Activated CD4-positive, alpha-beta T cell treated with anti-CD3 and anti-CD28 coated beads, Interleukin-2, Interleukin-4, amounts not matched to agents 100 ng/mL and 50 ng/mL, durations not matched to agents 16 hours and 8 hours (primary cell): ENCODE measurements at places on chromosomes 5 and 9.

DNA sequence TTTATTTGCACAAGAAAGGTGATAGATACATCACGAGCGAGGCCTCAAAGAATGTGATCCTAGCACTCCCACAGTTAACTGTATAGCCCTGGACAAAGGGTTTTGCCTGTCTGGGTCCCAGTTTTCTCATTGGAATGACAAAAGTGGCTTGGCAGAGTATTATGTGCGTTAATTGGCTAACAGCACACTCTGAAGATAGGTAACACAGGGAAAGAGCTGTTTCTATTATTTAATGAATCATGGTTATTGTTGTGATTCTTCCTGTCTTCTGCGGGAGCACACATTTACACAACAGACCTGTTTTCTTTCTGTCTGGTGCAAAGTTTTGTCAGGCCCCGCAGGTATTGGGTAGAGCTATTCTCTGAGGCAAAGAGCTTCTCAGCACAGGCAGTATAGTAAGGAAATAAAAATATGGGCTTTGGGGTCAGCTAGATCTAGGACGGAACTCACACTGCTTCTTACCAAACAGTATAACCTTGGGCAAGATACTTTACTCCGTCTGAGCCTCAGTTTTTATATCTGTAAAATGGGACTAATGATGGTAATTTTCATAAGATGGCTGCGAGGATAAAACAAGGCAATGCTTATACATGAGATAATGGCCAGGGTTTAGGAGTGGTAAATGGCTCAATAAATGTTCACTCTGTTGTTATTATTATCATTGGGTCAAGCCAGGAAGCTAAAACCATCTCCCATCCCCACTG lies 78.9 kb downstream of the PLAC8L1 start:
- no peak for DNase-seq

DNA sequence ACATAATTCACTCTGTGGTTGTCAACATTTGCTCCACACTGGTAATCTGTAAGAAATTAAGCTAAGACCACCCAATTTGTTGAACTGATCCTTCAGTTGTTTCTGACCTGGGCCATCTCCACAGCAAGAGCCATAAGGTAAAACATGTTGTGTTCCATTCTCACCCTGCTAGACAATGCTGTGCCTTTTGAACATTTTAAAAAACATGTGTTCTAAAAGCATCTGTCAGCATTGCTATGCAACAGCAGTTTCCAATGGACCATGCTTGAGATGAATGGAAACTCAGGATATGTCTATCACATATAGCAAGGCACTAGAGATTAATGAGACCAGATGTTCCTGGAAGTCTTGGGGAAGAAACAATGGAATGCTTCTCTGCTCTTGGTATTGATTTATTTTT lies 455.1 kb upstream of the RGMB start:
- DNase-seq = no peak

GRCh38 chr5:35302544-35302943 lies 72.3 kb upstream of the PRLR start:
- no peak for DNase-seq

GRCh38 chr9:93503381-93503780 lies 50.0 kb upstream of the FAM120AOS start:
- DNase-seq = no peak

GRCh38 chr5:56319526-56320181 lies 86.5 kb upstream of the ANKRD55 start:
- no peak for DNase-seq
